Left ventricle myocardium inferior (tissue), 1 donor: ENCODE measurements at places on chromosomes 3 and 15. TPM values are rescaled to one million over a fixed set of nuclear protein-coding genes. Genes with fewer than 3 reads are reported as not detected.

DNA sequence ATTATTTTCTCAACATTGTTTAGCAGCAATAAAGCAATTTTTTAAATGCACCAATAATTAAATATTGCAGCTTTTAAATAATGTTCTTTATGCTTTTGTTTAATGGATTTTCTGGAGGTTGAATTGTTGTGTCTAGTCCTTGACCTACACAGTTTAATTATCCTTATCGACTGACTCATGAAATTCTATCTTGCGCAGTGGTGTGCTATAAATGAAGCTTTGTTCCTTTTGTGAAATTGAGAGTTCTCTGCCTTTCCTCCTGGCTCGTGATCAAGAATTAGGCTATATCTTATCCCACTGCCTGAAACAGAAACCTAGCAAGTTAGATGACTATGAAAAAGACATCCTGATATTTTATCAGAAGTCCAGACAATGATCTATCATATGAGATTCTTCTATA, 37.0 kb upstream of the PIK3R4 start:
- no peaks in the 10 kb centered on the region for H3K36me3 ChIP-seq
- H3K27ac ChIP-seq: no peak overlapping the region
- H3K4me3 ChIP-seq: no peak overlapping the region
- H3K27me3 ChIP-seq: no peaks in the 10 kb centered on the region
- no peak for DNase-seq

The RTP1 gene
- total RNA-seq: not detected

GRCh38 chr3:52398670-52399081, 46.2 kb downstream of the SEMA3G start:
- no peak overlapping the region for H3K4me3 ChIP-seq
- no peak overlapping the region for H3K27ac ChIP-seq
- peak; percentile 9 for DNase-seq
- H3K27me3 ChIP-seq: no peaks in the 10 kb centered on the region

DNA sequence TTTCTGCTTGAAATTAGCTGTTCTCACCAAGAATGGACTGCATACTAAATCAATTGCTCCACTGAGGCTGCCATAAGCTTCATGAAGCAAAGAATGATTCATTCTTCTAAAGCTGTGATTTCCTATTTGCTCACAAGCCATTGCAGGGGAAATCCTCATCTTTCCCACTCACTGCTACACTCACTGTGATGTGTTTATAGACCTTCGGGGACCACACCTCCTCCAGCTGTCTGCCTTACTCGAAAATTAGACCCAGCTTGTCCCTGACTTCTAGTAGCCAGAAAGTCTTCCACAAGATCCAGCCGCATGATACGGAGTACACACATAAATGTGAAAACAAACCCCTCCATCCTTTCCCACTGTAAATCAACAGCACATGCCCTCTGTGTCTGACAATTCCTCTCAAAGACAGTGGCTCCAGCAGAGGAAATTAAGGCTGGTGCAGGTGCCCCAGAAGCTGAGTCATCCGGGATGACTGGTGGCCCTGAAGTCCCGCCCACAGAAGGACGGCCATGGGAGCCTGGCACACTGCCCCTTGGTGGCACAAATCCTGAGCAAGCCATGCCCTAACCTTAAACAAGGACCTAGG, 172.0 kb downstream of the STT3B start:
- DNase-seq: no peak
- H3K27me3 ChIP-seq: no peaks in the 10 kb centered on the region
- peaks cover 6% of the 10 kb centered on the region for H3K4me1 ChIP-seq
- H3K27ac ChIP-seq: no peak overlapping the region
- peaks cover 8% of the 10 kb centered on the region for H3K36me3 ChIP-seq
- H3K4me3 ChIP-seq: no peak overlapping the region

GRCh38 chr3:99881121-99881524, 63.5 kb downstream of the CMSS1 start:
- H3K27ac ChIP-seq: peak overlapping the region; percentile 91
- no peaks in the 10 kb centered on the region for H3K27me3 ChIP-seq
- peak overlapping the region; percentile 19 for H3K4me3 ChIP-seq
- H3K36me3 ChIP-seq: no peaks in the 10 kb centered on the region
- peaks cover 69% of the 10 kb centered on the region for H3K4me1 ChIP-seq

DNA sequence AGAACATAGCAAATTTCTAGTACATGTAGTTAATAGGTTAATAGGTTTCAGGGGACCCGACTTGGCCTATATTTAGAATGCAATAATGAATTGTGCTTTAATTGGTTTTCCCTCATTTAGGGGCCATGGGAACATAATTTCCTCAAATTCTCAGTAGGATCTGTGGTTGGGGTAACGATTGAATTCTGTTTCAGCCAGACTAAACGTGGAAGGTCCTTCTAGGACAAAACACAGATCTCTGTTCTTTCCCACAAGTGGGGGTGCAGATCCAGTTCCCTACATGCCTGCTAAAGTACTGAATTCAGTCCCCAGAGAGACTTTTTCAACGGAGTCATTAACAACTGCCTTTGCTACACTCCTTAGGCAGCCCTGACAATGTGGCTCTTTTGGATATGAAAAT, 50.7 kb upstream of the AGBL1 start:
- DNase-seq: no peak
- H3K27ac ChIP-seq: no peak overlapping the region
- no peaks in the 10 kb centered on the region for H3K36me3 ChIP-seq
- H3K27me3 ChIP-seq: peaks cover 25% of the 10 kb centered on the region

DNA sequence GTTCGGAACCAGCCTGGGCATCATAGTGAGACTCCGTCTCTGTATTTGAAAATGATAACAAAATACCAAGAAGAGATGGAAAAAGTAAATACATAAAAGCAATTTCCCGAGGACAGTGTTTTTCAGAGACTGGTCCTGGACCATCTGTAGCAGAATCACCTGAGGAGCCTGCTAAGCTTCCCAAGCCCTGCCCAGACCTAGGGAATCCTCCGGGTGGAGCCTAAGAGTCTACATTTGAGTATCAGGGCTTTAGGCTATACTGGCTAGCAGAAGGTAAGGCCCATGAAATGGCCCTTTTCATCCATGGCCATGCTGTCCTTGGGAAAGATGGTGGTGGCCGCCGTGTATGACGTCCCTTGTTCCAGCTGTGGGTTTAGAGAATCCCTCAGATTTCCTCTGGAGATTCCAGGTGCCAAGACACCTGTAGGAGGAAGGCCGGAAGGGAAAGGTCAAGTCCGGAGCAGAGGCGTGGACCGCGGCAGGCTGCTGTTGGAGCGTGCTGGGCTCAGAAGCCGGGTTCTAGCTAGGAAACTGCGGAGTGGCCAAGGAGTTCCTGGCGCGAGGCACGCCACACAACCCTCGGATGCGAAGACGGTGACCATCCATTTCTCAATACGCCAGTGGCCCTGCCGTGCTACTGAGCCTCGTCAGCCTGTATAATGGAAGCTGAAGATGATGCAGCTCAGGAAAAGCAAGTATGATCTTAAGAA, 50.9 kb downstream of the TMEM44 start:
- H3K36me3 ChIP-seq: no peaks in the 10 kb centered on the region
- peaks cover 45% of the 10 kb centered on the region for H3K4me1 ChIP-seq
- H3K27me3 ChIP-seq: no peaks in the 10 kb centered on the region
- no peak overlapping the region for H3K27ac ChIP-seq
